ENCODE measurements at places on chromosomes 5 and 9.

GRCh38 chr5:6601271-6601670 is 31.6 kb downstream of the NSUN2 start:
- no peak for DNase-seq

DNA sequence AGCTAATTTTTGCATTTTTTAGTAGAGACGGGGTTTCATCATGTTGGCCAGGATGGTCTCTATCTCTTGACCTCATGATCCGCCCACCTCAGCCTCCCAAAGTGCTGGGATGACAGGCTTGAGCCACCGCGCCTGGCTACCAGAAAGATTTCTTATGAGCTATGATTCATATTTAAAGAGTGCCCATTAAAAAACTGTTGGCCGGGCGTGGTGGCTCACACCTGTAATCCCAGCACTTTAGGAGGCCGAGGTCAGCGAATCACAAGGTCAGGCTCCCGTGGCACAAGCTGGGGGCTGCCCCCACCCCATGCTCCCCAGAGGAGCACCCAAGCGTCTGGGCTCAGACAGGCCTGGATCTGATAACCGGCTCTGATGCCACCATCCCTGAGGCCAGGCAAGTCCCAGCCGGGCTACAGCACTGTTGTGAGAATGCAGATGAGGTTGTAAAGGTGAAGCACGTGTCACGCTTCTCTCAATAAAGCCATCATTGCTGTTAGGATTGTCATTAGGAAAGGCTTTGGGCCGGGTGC is 13.9 kb downstream of the QRFP start:
- DNase-seq: no peak

DNA sequence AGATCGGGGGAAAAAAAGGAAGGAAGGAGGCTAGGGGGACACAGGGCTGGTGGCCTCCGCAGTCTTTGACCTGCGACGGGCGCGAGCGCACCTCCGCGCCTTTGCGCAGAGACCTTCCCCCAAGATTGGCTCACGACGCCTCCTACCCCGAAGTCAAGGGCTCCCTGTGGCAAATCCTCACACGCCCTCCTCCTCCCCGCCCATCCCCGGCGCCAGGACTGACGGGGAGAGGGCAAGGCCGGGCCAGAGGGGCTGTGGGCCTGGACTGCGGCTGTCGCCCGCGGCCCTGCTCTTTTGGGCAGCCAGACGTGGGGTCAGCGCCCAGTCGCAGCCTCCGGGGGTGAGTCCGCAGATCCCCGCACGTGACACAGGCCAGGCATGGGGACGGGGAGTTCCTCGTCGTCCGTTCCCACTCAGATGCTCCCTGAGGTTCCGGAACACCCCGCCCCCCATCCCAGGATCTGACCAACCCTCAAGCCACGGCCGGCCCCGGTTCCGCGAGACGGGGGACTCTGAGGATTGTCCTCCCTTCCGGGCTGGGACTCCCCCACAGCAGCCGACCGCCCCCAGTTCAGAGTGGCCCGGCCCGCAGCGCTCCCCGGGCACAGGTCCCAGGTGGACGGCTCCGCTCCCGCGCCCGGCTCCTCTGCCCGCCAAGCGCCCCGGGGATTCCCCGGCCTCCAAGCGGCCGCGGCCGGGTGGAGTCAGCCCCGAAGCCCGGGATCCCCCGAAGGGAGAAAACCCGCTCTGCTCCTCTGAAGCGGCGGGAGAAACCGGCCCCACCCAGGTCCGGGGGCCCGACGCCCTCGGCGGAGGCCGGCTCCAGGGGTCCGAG is 543 bp upstream of the ANKRD33B start:
- DNase-seq: no peak

DNA sequence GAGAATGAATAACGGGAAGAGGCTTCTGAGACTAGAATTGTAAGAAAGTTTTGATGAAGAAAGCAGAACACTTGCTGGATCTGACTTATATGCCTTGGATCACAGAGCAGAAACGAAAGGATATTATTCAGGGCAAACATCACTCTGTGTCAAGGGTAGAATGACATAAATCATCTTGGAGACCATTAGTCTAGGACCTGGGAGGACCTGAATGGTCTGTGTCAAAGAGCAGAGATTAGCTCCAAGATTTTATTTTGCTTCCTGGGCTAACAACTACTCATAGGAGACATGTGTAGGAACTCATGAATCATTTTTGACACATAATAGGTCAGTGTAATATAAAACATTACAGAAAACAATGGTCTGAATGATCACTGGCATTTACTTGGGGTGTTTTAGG is 417.9 kb downstream of the SLCO4C1 start:
- no peak for DNase-seq

DNA sequence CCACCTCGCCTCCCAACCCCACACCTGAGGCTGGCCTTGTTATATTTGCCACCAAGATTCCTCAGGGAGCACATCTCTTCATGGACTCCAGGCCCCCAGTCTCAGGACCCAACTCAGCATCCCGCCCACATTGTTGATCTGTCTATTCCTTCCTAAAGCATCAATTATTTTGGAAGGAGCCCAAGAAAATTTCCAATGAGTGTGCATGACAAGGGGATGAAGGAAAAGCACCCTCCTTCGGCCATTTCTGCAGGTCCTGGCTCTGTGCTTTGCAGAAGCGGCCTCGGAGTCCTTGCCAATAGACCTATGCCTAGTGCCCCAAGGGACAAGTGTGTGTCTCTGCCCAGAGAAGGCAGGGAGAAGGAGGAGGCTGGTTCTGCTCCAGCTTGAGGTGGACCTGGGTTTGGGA is 273.2 kb downstream of the GADD45G start:
- DNase-seq: no peak

DNA sequence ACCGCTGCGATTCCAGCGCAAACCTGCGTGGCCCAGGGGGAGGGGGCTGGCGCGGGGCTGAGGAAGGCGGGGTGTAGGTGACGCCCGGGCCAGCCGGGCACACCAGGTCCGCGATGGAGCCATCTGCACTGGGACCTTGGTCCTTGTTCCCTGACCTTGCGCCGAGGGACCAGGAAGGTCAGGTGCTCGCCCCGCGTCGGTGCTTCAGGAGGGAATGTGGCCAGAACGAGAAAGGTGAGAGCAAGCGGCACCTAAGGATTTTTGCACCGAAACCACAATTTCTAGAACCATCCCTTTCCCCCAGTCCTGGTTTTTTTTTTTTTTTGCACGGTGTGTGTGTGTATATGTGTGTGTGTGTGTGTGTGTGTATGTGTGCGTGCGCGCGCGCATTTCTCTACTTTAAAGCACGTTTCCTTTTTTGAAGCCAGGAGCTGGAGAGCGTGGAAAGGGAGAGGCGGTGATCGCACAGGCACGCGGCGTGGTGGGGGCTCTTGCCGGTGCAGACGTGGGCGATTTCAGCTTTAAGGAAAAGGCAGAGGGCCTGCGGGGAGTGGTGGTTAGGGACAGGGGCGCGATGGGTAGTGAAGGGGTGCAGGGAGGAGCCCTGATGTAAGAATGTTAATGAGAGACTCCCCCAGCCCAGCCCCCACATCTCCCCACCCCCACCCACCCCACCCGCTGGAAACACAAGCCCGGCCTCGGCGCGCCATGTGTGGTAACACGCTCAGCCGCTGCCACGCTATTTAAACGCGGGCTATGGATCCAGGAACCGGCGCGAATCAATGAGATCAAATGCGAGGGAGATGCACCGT is at the start of gene NPR3:
NPR3 (plus strand) TSS at position 772 of the 812 bp plus-strand sequence. CDS start 456 bp downstream, outside the sequence.
- no peak for DNase-seq

GRCh38 chr5:76715486-76715735 is 515 bp upstream of the F2R start:
- DNase-seq: no peak

DNA sequence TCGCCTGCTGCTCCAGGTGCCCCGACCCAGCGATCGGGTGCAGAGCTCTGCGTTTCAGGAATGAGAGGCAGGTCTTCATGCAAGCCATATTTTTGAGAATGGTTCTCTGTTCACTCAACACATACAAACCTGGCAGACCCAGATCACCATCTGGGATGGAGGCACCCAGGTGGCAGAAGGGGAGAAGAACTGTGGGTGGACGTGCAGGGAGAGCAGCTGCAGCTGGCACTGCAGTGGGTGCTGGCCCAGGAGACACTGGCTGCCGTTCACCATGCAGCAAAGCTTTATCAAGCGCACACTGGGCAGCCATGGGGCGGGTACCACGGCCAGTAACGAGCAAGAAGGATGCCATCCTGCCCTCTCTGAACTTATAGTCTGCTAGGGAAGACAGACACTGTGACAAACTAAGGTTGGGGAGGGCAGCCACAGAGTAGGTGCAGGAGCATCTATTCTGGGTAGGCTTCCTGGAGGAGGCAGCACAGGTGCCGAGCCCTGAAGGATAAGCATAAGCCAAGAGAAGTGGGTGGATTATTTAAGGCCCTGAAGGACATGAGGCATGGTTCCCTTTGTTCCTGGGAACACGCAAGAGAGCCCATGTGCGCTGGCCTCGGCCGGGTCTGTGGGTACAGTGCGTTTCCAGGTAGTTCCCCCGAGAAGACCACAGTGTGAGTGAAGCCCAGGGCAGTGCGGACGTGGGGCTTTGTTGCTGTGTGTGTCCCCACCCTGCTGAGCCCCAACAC is 46.2 kb upstream of the FCN2 start:
- DNase-seq: no peak

- no peak for DNase-seq
Observed at GRCh38 chr5:98768160-98768959, 5.1 kb upstream of the RGMB start.

DNA sequence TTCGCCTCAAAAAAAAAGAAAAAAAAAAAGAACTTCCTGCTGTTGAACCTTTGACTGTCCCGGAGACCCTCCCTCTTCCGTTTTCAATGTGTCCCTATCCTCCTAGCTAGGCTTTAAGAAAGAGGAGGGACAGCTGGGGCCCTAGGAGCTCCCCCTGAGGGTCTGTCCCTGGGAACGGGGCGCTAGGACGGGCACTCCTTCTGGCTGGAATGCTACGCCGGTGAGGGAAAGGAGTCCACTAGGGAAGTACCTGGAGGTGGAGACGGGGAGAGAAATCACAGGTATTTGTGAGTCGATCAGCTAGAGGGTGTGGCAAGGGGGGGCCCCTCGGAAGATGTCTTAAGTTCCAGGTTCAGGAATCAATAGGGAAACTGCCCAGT is 4.6 kb downstream of the SIT1 start:
- DNase-seq: peak; percentile 61

DNA sequence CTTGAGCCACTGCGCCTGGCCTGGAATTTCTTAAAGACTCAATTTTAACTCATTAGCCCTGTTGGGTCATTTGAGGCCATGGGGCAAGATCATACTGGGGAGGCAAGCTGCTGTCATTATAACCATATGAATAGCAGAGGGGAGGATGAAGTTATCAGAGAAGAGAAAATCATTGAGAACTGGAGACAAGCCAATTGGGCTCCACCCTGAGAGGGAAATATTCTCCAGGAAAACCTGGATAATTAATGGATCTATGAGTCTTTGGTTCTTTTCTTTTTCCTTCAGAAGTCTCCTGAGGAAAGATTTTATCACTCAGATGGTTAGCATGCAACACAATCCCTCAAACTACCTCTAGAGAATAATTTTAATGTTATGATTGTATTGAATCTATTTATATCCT is 569.6 kb upstream of the TUSC1 start:
- no peak for DNase-seq

DNA sequence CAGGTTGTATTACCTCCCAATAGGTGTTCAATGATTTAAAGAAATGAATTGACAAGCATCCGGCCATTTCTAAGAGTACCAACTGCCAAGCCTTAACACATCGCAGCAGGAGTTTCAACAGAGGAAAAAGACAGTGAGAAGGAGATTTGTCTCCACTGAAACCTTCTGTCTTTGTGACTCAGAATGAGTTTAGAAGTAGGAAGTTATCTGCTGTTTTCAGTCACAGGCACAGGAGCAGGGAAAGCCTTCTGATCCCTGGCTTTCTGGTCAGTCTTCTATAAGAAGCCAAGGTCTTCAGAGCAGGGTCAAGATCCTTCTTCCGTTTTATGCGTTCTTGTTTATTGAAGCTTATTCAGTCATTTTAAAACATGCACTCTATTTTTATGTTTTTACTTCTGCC is 390.7 kb upstream of the PCSK5 start:
- DNase-seq: no peak

DNA sequence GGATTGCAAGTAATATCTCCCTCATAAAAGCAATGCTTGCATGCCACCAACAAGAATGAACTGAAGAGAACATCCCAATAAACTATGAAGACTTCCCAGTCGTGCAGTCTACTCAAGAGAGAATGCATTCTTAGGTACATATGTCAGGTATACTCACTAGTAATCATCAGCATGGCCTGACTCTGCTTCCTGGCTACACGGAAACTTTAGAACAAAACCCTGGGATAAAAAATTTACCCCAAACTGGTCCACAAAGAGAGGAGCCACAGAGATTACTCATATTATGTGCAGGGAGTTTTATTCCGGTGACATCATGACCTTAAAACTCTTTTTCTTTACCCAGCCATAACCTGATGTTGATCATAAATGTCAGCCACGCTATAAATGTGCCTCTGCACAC is 57.5 kb upstream of the PAPPA start:
- no peak for DNase-seq

- DNase-seq: no peak
Observed at GRCh38 chr5:77881528-77881927, 105.4 kb upstream of the TBCA start.

DNA sequence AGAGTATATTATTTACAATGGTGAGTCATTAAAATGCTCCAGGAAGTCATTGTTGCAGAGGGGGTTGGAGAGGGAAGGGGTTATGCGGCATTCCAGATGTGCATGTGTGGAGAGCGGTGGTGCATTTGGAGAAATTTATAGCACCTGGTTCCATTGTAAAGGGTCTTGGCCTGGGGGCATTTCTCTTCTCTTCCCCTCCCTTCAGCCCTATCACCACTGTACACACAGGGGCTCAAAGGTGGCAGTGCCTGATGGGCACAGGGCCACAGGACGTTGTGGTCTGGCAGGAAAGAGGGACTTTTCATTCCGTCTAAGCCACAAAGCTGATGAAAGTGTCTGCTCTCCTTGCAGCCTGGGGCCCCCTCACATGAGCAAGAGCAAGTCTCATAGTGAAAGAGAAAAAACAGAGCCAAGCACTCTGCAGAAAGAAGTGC is 442.4 kb upstream of the ZNF462 start:
- peak; percentile 78 for DNase-seq

DNA sequence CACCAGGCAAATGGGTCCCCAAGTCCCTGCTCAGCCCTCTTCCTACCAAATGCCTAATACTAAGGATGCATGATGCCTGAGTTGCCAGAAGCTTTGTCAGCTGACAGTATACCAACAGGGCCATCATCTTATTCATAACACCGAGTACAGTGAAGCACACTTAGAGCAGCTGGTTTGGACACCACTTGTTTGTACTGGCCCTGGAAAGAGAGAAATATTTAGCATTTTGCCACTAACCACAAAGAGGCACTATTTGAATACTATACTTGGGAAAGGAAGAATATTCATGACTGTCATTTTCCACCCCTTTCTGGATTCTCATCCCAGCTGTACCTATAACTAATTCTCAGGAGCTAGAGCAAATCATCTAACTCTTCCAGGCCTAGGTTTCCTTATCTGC is 364.4 kb upstream of the KIF2A start:
- no peak for DNase-seq

- no peak for DNase-seq
Observed at GRCh38 chr9:127369428-127369827, 27.5 kb upstream of the SLC2A8 start.

- DNase-seq: no peak
Observed at GRCh38 chr5:91742550-91742949, 359.4 kb upstream of the ARRDC3 start.
